ENCODE measurements at places on chromosomes 3 and 15.

- no peak for DNase-seq
Measured at GRCh38 chr3:77186728-77187127, 146.8 kb downstream of the ROBO2 start.

- DNase-seq, result no peak
Measured at GRCh38 chr3:50587806-50588758, 18.8 kb downstream of the HEMK1 start.

DNA sequence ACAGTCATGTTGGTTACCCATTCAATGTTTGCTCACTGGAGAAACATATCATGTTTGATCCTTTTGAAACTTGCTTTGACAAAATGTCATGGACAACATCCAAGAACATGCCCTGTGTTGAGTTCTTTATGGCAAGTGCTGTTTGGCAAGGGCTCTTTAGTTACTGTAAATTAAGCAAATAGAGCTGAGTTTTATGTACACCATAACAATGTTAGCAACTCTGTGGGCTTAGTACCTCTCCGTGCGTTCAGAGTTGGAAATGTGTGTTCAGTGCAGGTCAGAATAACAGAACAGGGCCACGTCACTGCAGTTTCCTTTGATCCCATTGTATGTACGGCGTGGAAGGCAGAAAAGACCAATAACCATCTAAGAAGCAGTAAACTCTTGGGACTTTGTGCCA, 132.5 kb downstream of the MYRIP start:
- DNase-seq, result no peak

- no peak for DNase-seq
Measured at GRCh38 chr15:90191794-90192509, 9.2 kb upstream of the SEMA4B start.

DNA sequence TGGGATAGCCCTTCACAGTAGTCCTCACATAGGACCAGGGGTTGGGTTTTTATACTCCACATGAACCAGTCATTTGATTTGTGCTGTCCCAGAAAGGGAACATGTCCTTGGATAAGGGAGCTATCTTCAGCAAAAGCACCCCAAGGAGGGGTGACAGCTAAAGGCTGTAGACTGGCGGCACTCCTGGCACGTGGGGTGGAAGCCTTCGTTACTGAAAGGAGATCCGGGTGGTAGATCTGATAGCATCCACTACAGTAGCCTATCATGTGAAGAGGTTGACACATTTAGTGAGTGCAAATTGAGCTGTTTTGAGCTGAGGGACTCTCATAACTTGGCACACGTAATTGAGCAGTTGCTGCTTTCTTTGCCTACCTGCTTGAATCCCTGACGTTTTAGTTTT, 588.8 kb upstream of the GOLIM4 start:
- no peak for DNase-seq

GRCh38 chr3:43087249-43087776, 18.6 kb downstream of the POMGNT2 start:
- no peak for DNase-seq

- no peak for DNase-seq
Measured at GRCh38 chr3:155320934-155321333, 27.5 kb upstream of the STRIT1 start.

DNA sequence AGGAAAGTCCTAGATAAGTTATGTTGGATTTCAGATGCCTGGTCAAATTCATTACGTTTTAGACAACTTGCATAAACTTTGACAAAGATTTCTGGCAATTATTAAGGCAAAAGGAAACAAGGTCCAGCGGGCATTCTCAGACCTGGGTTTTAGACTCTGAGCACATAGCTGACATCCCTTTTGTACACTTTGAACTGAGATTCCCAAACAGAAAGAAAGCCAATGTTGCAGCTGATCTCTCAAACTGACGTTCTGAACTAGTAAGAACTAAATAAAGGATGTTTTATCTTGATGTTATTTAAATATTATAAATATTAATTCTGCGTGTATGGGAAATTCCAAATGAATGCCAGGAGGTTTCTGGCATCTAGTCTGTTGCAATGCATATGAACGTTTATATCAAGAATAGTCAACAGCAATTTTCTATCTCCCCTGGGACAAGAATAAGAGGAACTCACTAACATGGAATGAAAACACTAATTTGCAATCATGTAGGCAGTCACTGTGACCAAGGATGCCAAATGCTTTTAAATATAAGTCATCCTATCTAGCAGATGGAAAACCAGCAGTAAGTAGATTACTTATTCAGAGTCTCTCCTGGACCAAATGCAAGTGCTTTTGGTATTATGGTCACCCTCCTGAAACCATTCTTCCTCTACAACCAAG, 202.1 kb downstream of the GREM1 start:
- DNase-seq, result peak; percentile 100

DNA sequence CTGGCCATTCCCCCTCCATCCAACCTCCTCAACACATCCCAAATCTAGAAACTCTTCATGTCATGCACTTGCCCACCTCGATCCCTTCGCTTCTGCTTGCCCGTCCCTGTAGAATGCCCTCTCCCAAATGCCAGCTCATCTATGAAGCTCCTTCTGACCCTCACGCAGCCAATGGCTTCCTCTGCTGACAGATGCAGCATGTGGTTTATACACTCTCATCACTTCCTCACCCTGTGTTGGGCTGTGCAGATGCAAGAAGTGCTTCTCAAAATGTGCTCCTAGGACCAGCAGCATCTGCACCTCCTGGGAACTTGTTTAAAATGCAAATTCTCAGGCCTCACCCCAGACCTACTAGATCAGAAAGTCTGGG, 51.7 kb downstream of the SEMA5B start:
- no peak for DNase-seq

DNA sequence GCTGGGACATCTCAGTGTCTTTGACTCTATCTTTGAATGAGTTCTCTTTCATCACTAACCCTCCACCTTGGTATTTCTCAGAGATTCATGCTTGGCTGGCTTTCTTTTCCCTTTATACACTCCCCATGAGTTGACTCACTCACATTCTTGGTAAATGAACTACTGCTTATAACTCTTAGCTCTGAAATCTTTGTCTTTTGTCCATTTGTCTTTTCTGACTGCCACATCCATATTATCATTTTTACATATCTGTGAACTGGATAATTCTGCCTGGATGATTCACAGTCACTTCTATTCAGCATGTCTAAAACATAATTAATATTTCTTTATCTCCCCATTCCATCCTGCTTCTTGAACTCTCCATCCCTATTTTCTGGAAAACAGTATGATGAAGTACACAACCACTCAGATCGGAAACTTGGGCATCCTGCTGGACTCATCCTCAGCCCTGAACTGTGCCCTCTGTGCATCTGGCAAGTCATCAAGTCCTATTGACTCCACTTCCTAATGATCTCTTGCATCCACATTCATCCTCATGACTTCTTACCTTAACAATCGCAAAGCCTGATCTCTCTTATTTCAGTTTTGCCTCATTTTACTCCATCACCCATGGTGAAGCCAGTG, 66.9 kb downstream of the KCNAB1 start:
- peak; percentile 31 for DNase-seq

- DNase-seq, result no peak
Measured at GRCh38 chr3:119898478-119899191, 116.7 kb downstream of the NR1I2 start.

GRCh38 chr3:46907271-46907670, 29.8 kb downstream of the PTH1R start:
- no peak for DNase-seq

GRCh38 chr15:85379403-85380131, 836 bp upstream of the AKAP13 start:
- DNase-seq, result no peak

DNA sequence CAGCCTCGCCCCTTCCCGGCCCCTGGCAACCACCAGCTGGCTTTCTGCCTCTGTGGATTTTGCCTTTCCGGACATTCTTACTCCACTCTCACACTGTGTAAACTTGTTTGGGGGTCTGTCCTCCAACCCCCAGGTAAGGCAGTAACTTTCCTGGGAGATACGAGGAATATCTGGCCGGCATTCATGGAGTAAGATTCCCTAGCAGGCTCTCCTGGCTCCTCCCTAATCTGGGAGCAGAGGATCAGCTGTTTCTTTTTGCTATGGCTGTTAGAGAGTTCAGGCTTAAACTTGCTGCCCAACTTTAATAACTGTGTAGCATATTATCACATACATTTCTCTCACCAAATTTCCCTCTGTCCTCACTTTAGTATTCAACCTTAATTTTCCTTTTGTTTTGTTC, 64.3 kb downstream of the IGF2BP2 start:
- no peak for DNase-seq

GRCh38 chr3:162544246-162544645, 1047.6 kb downstream of the OTOL1 start:
- no peak for DNase-seq

GRCh38 chr15:64583519-64583918, 123.1 kb downstream of the ZNF609 start:
- no peak for DNase-seq

- DNase-seq, result no peak
Measured at GRCh38 chr15:58467121-58467721, 35.4 kb downstream of the LIPC start.

- peak; percentile 97 for DNase-seq
Measured at GRCh38 chr3:112605285-112605684, 35.7 kb downstream of the CCDC80 start.

DNA sequence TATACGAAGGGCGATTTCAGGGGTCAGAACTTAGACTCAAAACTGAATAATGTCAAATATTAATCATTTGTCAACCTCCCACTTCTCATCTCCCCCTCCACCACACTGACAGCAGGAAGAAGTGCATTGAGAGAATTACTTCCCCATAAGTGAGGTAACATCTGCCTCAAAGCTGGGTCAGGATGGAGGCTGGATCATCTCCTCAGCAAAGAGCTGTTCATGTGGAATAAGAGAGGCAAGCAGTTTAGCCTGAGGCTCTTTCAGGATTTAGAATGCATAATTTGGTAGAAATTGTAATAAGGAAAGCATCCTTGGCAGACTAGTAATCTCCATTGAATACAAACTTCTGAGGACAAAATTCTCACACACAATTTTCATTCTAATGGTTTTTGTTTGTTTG, 512.1 kb downstream of the ROBO1 start:
- DNase-seq, result no peak

GRCh38 chr3:140546649-140547048, 131.2 kb upstream of the TRIM42 start:
- no peak for DNase-seq

DNA sequence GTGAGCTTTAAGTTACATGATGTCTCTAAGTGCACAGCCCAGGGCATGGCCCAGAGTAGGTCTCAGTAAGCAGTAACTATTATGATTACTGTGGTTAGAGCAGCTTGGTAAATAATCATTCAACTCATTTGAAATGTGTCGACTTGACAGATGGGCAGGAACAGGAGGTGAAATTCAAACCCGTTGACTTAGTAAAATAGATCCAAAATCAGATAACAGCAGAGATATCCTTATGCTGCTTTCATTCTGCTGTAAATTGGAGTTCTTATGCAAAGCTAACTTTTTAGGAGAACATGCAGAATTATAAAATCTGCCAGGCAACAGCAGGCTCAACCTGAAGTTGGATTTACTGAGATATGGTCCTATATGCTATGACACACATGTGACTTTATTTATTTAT, 118.7 kb upstream of the KLHL25 start:
- DNase-seq, result no peak

GRCh38 chr15:87045746-87046145, 966.1 kb downstream of the AGBL1 start:
- DNase-seq, result no peak

GRCh38 chr3:125359700-125360099, 15.4 kb downstream of the ZNF148 start:
- DNase-seq, result no peak

DNA sequence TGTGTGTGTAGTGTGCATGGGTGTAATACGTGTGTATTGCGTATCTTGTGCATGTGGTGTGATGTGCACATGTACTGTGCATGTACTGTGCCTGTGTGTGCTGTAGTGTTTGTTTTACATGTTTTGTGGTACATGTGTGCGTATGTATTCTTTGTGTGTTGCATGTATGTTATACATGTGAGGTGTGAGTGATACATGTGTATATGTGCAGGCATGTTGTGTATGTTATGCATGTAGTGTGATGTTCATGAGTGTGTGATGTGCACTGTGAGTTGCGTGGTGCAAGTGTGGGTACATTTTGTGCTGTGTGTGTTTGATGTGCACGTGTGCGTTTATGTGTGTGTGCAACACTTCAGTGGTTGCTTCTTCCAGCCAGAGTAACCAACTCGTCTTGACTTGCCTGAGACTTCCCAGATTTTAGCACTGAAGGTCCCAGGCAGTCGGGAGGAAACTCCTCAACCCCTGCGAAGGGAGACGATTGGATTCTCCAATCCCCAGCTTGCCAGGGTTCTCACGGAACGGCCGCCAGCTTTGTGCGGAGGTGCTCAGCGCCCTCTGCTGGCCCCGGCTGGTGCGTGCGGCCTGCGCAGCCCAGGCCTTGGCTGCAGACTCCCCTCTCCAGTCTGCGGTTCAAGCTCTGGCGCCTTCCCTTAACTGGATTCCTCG, 3.6 kb downstream of the GALNT15 start:
- no peak for DNase-seq

DNA sequence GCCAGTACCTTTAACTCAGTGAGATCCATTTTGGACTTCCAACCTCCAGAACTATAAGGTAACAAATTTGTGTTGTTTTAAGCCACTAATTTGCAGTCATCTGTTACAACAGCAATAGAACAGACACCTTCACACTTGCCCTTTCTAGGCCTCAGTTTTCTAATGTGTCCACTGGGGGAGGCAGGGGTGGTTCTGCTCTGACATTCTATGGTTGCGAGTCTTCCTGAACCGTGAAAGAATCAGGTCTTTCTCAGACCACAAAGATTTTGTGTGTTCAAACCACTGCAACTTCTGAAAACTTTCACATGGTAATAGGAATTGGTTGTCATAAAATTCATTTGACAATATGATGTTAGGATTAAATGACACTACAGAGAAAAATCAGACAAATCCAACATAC, 26.8 kb upstream of the CSTA start:
- no peak for DNase-seq

DNA sequence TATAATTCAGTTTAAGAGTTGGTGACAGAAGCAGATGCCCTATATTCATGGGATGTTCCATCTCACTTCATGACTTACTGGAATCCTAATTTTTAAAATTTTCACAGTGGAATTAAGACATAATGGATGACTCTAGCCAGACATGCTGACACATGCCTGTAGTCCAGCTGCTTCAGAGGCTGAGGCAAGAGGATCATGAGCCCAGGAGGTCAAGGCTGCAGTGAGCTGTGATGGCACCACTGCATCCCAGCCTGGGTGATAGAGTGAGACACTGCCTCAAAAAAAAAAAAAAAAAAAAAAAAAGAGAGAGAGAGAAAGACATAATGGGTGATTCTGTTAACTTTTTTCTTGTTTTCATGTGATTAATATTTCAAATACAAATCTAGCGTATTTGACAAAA, 123.6 kb downstream of the KLHL25 start:
- no peak for DNase-seq

DNA sequence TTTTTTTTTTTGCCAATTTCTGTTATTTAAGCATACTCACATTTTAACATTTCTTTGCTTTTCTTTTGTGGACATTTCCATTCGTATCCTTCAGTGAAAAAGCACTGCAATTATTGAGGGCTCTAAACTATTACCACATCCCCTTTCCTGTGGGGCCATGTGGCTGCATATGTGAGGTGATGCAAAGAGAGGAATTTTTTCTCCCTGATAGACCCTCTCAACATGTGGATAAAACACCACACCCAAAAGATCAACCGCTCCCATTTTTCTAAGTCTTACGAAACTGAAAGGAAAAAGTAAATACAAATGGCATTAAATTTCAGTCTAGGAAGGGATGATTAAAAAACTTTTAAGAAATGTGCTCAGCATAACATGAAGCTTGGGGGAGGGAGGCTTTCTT, 68.8 kb downstream of the DNAJC13 start:
- no peak for DNase-seq

All from AG04449 (cell line).